ENCODE measurements at places on chromosomes 12 and 14. TPM values are rescaled to one million over a fixed set of nuclear protein-coding genes. Genes with fewer than 3 reads are reported as not detected.

DNA sequence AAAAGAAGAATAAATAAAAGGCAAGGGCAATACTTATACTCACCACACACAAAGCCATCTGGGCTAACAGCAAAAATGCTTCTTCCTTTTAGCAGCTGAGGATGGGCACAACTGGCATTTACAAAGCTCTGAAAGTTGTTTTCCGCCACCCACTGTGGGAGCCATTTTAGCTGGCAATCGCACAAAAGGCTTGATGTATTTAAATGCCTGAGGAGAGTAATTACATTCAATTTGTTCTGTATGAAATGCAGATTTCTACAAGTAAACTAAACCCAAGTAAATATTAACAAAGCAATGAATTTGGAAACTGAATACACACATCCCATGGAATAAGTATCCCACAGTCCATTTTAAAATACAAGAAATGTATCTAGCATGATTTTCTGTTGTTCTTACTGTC is 37.5 kb downstream of the LRIG3 start:
- no peak for DNase-seq

Gene PWP1
- total RNA-seq = 52.4 TPM

Gene FOXN4
- not detected for total RNA-seq

- peak; percentile 42 for DNase-seq
These were observed at the start of gene IL31 for GRCh38 chr12:122174155-122174845. TSS of gene IL31 (minus strand) at chr12:122174221. CDS start at chr12:122174172, 49 bp downstream.

- no peak for DNase-seq
These were observed 38.6 kb downstream of the TBC1D15 start for GRCh38 chr12:71878208-71878607.

DNA sequence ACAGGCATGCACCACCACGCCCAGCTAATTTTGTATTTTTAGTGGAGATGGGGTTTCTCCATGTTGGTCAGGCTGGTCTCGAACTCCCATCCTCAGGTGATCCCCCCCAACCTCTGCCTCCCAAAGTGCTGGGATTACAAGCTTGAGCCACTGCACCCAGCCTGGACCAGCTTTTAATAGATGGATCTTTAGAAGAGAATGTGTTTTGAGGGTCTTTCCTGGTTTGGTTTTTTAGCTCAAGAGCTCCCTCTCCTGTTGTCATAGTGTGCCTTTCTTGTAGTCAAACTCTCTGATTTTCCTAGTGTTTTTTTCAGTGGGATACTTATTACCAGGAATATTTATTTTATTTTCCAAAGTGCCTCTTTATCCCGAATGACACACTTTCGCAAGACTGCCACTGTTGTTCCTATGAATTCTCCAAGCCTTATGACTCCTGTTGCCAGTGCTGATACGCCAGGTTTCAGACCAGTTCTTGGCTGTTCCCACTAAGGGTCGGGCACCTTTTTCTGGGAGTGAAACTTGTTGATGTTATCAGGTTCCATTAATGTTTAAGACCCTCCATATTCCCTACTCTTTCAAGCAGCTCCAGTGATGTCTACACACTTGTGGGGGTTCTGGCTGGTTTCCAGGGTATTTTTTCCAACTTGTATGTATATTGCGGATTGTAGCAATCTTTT is 31.5 kb upstream of the LIMA1 start:
- no peak for DNase-seq

Gene LHX5
- not detected for total RNA-seq

DNA sequence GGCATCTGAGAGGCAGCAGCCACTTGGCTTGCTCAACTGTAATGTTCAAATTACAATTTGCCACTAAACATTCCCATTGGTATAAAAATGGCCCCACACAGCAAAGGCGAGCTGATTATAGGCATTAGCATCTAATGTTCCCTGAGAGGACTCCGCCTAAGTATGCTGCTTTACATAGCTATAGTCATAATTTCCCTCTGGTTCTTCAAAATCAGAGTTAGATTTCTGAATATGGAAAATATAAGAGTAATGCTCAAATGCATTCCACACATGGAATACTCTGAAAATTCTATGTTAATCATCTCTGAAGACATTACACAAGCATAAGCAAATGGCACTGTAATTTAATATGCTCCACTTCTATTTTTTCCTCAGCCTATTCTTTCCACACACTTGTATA is 83.7 kb upstream of the BTG1 start:
- no peak for DNase-seq

DNA sequence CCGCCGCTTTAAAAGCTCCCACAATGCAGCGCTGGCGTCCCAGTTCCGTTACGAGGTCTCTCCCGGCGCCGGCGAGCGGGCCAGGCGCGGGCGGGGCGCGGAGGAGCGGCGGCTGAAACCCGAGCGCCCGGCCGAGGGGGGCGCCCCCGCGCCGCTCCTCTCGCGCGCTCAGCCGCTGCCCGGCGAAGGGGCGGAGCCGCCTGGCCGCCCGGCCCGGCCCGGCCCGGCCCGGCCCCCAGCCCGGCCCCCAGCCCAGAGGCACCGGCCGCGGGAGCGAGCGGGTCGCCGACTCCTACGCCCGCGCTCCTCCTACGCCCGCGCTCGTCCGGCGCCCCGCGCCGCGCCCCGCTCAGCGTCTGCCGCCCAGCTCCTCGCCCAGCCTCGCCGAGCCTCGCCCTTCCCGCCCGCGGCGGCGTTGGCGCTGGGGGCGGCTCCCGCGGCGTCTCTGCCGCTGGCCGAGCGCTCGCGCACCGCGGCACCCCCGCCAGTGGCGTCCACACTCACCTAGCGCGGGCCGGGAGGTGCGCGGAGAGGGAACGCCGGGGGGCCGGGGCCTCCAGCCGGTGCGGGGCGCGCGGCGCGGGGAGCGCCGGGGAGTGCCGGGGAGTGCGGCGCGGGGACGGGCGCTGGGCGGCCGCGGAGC is at the start of gene RASSF8:
Gene RASSF8, plus strand, starts transcription at position 255 of the 643 bp plus-strand sequence. CDS start 96,662 bp downstream, outside the sequence.
- DNase-seq = peak; percentile 29

All from activated CD8-positive, alpha-beta T cell treated with anti-CD3 and anti-CD28 coated beads for 36 hours (primary cell).